CD4-positive, alpha-beta memory T cell (primary cell): ENCODE measurements at places on chromosomes 3 and 15. TPM values are rescaled to one million over a fixed set of nuclear protein-coding genes. Genes with fewer than 3 reads are reported as not detected.
A peak's percentile ranks its signal among the peaks of the same experiment; 100 is the strongest.

Gene BLM
- 6.5 TPM for total RNA-seq

Gene KBTBD13
- total RNA-seq, result not detected

DNA sequence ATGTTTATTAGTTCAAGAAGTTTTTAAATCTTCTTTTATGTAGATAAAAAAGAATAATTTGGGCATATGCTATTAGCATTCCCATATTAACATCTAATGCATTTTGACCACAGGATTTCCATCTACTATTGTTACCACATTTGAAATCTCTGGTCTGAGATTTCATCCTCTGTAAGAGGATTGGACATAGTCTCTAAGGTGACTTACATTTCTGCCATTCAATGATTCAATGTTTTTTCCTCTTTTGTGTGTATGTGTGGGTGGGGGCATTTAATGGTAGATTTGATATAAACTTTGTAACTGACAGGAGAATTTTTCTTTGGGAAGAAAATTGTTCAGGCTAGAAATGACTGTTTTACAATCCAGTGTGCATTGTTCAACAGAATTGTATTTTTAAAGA is 307.3 kb upstream of the RBMS3 start:
- H3K4me3 ChIP-seq, result no peak overlapping the region
- no peaks in the 10 kb centered on the region for H3K27me3 ChIP-seq
- no peaks in the 10 kb centered on the region for H3K36me3 ChIP-seq

Gene FANCD2OS
- total RNA-seq, result not detected

Gene CFAP92
- total RNA-seq, result not detected

GRCh38 chr3:16357186-16358121 is 92.4 kb downstream of the OXNAD1 start:
- no peak for DNase-seq
- H3K4me1 ChIP-seq, result no peaks in the 10 kb centered on the region
- no peak overlapping the region for H3K4me3 ChIP-seq

Gene TIMP4
- total RNA-seq, result not detected

- DNase-seq, result no peak
- no peaks in the 10 kb centered on the region for H3K36me3 ChIP-seq
- H3K27ac ChIP-seq, result no peak overlapping the region
- H3K27me3 ChIP-seq, result no peaks in the 10 kb centered on the region
- no peaks in the 10 kb centered on the region for H3K4me1 ChIP-seq
These were observed 40.2 kb upstream of the DLG1 start for GRCh38 chr3:197338586-197338985.

DNA sequence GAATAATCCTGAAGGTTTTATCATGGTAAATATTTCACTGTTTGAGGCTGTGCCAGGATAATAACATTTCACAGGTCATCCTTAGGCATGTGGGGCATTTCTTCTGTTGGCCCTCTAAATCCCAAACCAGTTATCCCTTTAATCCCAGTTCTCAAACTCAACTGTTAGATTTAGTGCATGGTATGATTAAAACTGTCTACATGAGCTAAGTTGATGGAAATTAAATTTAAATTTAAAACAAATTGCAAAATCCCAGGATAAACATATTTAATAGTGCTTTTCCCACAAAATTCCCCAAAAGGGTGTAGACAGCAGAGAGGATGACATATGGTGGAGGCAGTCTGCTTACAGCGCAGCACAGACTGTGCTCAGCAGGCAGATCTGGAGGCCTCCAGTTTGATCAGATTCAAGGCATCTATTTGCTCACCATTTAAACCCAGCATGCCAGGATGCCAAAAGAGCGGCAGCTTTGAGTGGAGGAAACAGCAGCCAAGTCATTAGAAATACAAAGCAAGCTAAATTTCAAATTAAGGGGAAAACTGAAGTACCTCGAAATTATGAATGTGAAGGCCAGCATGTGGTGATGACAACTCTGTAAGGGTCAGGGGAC is 325.8 kb downstream of the KCNH8 start:
- no peak overlapping the region for H3K27ac ChIP-seq
- H3K36me3 ChIP-seq, result no peaks in the 10 kb centered on the region
- no peaks in the 10 kb centered on the region for H3K4me1 ChIP-seq
- H3K4me3 ChIP-seq, result no peak overlapping the region

- H3K4me1 ChIP-seq, result no peaks in the 10 kb centered on the region
- no peak for DNase-seq
- no peaks in the 10 kb centered on the region for H3K36me3 ChIP-seq
- no peak overlapping the region for H3K4me3 ChIP-seq
- no peaks in the 10 kb centered on the region for H3K27me3 ChIP-seq
These were observed 204.3 kb upstream of the STAC start for GRCh38 chr3:36175916-36176461.

DNA sequence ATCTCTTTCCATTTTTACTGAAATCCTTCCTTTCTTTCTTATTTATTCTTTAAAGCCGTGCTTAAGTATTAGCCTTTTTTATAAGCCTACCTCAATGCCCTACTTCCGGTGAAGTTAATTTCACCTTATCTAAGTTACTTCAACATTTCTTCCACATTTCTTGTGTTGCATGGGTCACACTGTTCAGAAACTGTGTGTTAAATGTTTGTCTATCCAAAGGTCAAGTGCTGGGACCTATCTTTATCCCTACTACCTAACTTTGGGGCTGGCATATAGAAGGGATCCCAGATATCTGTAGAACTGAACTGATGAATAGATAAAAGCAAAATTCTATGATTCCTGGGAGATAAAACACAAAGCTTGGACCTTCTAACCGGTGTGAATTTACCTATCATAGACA is 332.3 kb upstream of the SATB1 start:
- no peak for DNase-seq
- no peaks in the 10 kb centered on the region for H3K27me3 ChIP-seq
- no peak overlapping the region for H3K27ac ChIP-seq
- no peaks in the 10 kb centered on the region for H3K36me3 ChIP-seq
- no peak overlapping the region for H3K4me3 ChIP-seq

DNA sequence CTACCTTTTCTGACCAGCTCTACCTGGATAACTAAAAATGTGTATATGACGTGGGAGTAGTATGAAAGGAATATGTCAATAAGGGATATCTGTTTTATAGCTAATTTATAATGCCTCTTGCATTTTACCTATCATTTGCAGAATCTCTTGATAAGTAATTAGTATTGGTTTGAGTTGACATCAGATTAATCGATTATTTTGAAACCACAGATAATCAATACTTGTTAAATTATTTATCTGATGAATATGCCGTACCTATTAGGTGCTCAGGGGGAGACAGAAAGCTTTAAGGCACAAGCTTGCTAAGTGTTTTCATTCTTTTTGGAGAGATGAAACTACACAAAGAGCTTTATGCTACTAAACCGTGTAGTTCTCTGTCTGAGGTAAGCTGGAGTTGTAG is 24.3 kb downstream of the NR1D2 start:
- H3K27me3 ChIP-seq, result no peaks in the 10 kb centered on the region
- H3K27ac ChIP-seq, result no peak overlapping the region
- H3K36me3 ChIP-seq, result peaks cover 29% of the 10 kb centered on the region
- DNase-seq, result no peak

- no peak overlapping the region for H3K27ac ChIP-seq
- no peaks in the 10 kb centered on the region for H3K27me3 ChIP-seq
- H3K4me1 ChIP-seq, result peaks cover 9% of the 10 kb centered on the region
- no peak for DNase-seq
- H3K36me3 ChIP-seq, result no peaks in the 10 kb centered on the region
These were observed 68.5 kb downstream of the CHSY1 start for GRCh38 chr15:101183226-101183930.

DNA sequence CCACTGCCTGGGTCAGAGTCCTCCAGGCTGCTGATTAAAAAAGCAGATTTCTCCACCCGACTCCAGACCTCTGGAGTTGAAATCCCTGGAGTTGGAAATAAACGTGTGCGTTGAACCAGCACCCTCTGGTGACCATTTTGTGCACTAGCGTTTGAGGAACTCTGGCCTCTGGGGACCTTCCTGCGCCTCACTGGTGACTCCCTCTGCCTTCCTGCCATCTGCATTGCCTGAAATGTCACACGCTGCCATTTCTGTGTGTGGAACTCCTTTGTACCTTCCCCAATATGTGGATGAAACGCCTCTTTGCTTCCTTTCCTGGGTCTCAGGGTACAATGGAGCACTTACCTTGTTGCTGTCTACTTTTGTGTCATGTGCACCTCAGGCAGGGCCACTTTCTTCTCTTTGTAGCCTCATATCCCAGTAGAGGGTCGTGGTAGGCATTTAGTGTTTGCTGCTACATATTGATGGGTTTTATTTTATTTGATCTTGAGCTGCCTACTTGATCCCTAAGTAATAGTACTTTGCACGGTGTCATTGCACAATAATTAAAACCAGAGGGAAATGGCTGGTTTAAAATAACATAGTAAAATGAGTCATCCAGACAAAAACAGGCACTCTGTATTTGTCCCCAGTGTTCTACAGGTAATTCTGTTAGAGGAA is 56.8 kb downstream of the GPR171 start:
- peak; percentile 45 for DNase-seq
- H3K36me3 ChIP-seq, result no peaks in the 10 kb centered on the region
- no peak overlapping the region for H3K4me3 ChIP-seq
- H3K27ac ChIP-seq, result no peak overlapping the region

- H3K4me3 ChIP-seq, result no peak overlapping the region
- H3K27me3 ChIP-seq, result no peaks in the 10 kb centered on the region
- no peak overlapping the region for H3K27ac ChIP-seq
- H3K4me1 ChIP-seq, result no peaks in the 10 kb centered on the region
- DNase-seq, result no peak
These were observed 37.7 kb upstream of the SAMMSON start for GRCh38 chr3:69961706-69962439.

DNA sequence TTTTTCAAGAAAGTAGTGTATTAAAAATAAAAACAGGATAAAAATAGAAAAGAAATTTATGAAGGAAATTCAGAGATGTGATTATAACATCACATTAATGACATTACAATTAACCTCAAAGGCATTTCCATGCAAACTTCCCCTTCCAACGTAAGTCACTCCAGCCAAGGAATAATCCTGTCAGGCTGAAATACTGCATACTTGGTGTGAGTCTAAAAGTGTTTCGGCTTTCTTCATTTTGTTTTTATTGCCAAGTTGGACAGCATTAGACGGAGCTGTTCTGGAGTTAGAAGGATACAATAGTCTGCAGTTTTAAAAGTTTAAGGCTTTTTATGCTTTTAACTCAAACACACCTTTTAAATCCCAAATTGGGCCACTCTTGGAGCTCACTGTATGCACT is 435.0 kb downstream of the MECOM start:
- no peaks in the 10 kb centered on the region for H3K36me3 ChIP-seq
- no peak overlapping the region for H3K4me3 ChIP-seq
- no peaks in the 10 kb centered on the region for H3K4me1 ChIP-seq
- no peaks in the 10 kb centered on the region for H3K27me3 ChIP-seq
- no peak overlapping the region for H3K27ac ChIP-seq

DNA sequence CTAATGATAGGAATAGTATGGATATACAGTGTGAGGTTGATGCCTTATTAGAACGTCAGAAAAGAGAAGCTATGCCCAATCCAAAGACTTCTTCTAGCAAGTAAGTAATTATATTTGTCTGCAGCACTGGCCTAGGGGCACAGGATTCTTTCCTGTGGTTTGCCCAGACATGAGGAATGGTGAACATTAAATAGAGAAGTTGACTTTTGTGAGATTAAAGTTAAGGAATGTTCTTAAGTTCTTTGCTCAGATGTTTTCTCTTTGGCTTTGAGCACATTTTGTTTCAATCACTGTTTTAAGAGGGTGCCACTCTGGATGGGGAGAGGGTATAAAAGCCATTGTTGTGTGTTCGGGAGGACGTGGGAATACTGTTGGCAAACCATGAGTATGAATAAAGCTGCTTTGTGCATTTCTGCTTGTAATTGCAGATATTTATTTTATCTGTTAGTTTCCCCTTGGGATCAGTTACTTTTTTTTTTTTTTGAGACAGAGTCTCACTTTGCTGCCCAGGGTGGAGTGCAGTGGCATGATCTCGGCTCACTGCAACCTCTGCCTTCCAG is 8.3 kb downstream of the KIF23 start:
- DNase-seq, result no peak
- H3K36me3 ChIP-seq, result no peaks in the 10 kb centered on the region
- no peaks in the 10 kb centered on the region for H3K4me1 ChIP-seq
- H3K27ac ChIP-seq, result no peak overlapping the region
- no peaks in the 10 kb centered on the region for H3K27me3 ChIP-seq
- no peak overlapping the region for H3K4me3 ChIP-seq

Gene FETUB
- not detected for total RNA-seq

DNA sequence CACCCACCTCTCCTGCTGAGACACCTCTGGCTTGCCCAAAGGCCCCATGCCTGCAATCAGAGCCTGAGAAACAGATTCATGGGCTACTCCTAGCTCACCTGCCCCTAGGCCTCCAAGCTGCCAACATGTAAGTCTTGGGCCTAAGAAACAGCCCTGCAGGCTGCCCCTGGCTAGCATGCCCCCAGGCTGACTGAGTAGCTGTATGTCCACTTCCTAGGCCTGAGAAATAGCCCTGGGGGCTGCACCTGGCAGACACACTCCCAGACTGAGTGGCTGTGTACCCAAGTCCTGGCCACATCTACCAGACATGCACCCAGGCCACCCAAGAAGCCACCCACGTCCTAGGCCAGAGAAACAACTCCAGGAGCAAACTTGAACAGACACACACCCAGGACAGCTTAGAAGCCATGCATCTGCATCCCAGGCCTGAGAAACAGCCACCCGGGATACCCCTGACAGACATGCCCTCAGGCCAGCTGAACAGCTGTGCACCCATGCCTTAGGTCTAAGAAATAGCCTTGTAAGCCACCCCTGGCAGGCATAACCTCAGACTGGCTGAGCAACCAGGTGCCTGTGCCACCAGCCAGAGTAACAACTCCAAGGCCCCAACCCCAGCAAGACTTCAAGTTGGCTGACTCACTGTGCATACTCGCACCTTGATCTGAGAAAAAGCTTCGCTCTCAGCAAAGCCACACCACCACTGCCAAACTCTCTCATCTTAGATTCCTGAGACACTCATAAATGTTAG is 12.0 kb upstream of the NRG4 start:
- H3K4me3 ChIP-seq, result no peak overlapping the region
- H3K27ac ChIP-seq, result no peak overlapping the region
- no peak for DNase-seq
- no peaks in the 10 kb centered on the region for H3K36me3 ChIP-seq
- no peaks in the 10 kb centered on the region for H3K4me1 ChIP-seq

Gene FURIN
- total RNA-seq, result 37.2 TPM

Gene AGBL1
- total RNA-seq, result not detected

GRCh38 chr3:13122081-13123012 is 49.1 kb upstream of the IQSEC1 start:
- no peaks in the 10 kb centered on the region for H3K27me3 ChIP-seq
- H3K36me3 ChIP-seq, result no peaks in the 10 kb centered on the region
- no peaks in the 10 kb centered on the region for H3K4me1 ChIP-seq
- H3K27ac ChIP-seq, result no peak overlapping the region
- DNase-seq, result no peak
- H3K4me3 ChIP-seq, result no peak overlapping the region

- H3K4me1 ChIP-seq, result no peaks in the 10 kb centered on the region
- H3K36me3 ChIP-seq, result no peaks in the 10 kb centered on the region
- DNase-seq, result no peak
- no peak overlapping the region for H3K4me3 ChIP-seq
- no peak overlapping the region for H3K27ac ChIP-seq
- no peaks in the 10 kb centered on the region for H3K27me3 ChIP-seq
These were observed 605.9 kb downstream of the ROBO1 start for GRCh38 chr3:79161941-79162340.
